Left renal cortex interstitium (tissue), 4 donors: ENCODE measurements at places on chromosomes 1 and 21.

- DNase-seq = no peak
Observed at GRCh38 chr1:244412176-244412575, 39.5 kb downstream of the ADSS2 start.

DNA sequence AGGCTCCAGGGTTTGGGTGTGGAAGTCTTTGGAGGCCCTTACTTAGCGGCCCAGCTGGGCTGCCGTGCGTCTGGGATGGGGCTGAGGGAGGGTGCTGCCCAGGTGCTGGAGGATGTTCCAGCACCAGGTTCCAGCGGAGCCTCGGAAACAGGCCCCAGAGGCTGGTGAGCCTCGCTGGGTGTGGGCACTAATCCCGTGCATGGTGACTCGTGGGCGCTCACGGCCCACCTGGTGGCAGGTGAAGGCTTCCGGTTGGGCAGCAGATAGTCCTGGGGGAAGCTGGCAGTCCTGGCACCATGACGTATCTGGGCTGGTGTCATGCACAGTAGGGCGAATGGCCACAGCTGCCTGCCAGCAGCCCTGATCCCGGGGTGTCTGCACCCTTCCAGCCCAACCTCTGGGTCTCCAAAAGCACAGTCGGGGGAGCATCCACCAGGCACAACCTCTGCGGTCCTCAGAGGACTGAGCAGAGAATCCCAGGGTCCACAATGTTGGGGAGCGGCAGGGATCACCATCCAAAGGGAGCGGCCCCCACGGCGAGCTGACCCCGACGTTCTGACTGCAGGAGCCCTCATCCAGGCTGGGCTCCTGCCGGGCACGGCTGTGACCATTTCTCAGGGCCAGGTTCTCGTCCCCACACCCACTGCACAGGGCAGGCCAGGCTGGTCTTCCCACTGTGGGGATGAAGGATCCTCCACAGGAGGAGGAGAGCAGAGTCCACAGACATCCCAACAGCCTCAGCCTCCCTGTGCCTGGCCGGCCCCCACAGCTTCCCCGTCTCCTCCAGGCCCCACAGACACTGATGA is 25.3 kb downstream of the FTCD start:
- no peak for DNase-seq

DNA sequence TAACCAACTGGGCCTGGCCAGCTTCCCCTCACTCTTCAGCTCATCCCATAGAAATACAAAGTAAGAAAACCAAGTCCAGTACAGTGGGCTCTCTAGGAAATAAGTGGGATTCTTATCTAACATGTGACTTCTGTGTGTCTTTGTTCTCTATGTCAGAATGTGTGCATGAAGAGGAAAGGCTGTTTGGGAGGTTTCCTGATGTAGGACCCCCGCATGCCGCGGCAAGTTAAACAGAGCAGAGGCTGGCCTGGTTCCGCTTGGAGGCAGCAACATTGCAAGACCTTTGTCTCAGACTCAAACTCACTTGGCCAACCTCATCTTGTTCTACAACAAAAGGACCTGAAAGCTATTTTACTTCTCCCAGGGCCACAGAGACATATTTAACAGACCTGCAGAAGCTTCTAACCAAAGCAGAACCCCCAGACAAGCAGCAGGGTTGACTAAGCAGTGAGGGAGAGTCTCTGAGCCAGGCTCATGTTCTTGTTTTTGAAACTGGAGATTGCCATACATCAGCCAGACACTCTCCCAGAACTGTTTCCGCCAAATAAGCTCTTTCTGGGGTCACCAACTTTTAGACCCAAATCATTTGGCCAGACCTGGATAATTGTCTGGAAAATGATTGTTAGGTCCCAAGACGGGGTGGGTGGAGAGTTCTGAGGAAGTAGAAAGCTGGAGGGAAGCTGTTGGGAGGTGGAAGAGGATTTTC is 6.2 kb downstream of the MTARC2 start:
- no peak for DNase-seq

DNA sequence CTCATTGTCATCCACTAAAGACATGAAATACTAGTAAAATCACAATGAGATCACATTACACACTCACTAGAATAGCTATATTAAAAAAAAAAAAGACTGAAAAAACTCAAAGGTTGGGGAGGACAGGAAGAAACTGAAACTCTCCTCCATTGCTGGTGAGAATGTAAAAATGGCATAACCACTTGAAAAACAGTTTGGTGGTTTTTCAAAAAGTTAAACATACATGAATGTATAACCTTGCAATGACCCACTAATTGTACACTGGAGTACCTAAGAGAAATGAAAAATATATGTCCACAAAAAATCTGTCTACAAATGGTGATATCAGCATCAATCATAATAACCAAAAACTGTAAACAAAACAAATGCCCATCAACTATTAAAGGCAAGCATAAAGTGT is 44.0 kb downstream of the NRIP1 start:
- DNase-seq = no peak

- DNase-seq = no peak
Observed at GRCh38 chr1:45499415-45499769, 481 bp downstream of the CCDC163 start.

DNA sequence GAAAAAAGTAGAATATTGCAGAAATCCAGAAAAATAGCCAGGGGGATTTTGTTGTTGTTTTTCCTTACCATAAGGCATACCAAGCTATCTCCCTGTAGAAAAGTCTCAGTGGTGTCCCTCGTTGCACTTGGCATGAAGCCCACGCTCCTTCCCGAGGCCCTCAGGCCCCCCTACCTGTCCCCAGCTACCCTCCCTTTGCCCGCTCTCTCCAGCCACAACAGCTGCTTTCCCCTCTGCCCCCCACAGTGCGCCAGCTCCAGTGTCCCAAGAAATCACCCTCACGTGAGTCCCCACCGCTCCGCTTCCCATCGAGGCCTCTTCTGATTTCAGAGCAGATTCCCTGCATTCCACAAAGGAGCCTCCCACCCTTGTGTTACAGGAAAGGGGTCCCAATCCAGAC is 8.4 kb downstream of the AGTRAP start:
- DNase-seq = no peak

GRCh38 chr1:7613106-7613850 is 157.8 kb upstream of the VAMP3 start:
- DNase-seq = no peak

DNA sequence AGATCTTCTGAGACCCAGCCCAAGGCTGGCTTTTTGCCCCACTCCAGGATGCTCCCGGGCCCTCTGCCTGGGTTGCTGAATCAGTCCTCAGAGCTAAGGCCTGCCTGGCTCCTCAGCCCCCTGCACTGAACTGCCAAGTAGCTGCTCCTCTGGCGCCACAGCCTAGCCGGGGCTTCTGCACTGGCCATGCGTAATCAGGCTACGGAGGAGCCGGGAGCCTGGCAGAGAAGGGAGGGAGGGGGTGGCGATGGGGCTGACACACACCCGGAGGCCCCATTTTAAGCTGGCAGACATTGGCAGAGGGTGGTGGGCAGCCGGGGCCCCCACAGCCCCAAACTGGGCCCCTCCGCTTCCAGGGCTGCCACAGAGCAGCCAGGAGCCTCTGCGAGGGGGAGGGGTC is 38.7 kb downstream of the ALPL start:
- DNase-seq = no peak

GRCh38 chr1:219324629-219325367 is 151.1 kb downstream of the LYPLAL1 start:
- DNase-seq = no peak

GRCh38 chr1:4422504-4423289 is 231.7 kb upstream of the AJAP1 start:
- no peak for DNase-seq

- DNase-seq = no peak
Observed at GRCh38 chr21:26487981-26488480, 85.1 kb downstream of the CYYR1 start.

- no peak for DNase-seq
Observed at GRCh38 chr1:6506210-6507036, 15.0 kb upstream of the PLEKHG5 start.

GRCh38 chr1:167114725-167115124 is 20.9 kb downstream of the STYXL2 start:
- DNase-seq = no peak

- no peak for DNase-seq
Observed at GRCh38 chr21:20902511-20902910, 95.7 kb upstream of the NCAM2 start.

DNA sequence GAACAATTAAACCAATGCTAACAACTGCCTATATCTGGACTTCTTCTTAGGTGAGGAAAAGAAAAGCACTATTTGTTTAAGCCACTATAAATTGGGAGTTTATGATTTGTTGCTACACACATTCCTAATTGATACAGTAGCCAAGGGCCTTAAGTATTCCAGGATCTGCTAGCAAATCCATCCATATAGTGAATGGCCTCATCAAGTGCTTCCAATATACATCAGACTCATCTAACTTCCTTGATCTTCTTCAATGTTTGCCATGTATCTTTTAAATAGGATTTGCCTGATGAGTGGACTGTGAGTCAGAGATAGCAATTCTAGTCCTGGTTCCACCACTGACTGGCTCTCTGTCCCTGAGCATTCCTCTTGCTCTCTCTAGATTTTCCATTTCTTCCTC is 430.2 kb downstream of the OMA1 start:
- DNase-seq = no peak

DNA sequence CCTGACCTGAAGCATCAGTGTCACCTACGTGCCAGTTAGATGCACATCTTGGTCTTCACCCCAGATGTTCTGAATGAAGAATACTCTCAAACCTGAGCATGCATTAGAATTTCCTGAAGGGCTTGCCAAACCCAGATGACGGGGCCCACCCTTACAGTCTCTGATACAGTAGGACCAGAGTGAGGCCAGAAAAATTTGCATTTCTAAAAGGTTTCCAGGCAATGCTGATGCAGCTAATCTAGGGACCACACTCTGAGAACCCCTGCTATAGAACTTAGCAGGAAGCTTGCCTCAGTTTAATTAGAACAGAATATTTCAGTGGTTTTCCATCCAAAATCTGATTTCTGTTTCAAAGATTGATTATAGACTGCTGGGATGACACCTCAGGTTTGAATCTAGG is 9.9 kb upstream of the CTBS start:
- no peak for DNase-seq

GRCh38 chr1:112040891-112041740 is 51.6 kb upstream of the KCND3 start:
- no peak for DNase-seq

- DNase-seq = no peak
Observed at GRCh38 chr21:40070871-40071270, 203.6 kb downstream of the PCP4 start.

- no peak for DNase-seq
Observed at GRCh38 chr1:211944733-211945500, 90.4 kb downstream of the INTS7 start.

- no peak for DNase-seq
Observed at GRCh38 chr1:81505831-81506230, 294.9 kb upstream of the ADGRL2 start.

- DNase-seq = no peak
Observed at GRCh38 chr1:102151242-102151641, 154.5 kb upstream of the OLFM3 start.

DNA sequence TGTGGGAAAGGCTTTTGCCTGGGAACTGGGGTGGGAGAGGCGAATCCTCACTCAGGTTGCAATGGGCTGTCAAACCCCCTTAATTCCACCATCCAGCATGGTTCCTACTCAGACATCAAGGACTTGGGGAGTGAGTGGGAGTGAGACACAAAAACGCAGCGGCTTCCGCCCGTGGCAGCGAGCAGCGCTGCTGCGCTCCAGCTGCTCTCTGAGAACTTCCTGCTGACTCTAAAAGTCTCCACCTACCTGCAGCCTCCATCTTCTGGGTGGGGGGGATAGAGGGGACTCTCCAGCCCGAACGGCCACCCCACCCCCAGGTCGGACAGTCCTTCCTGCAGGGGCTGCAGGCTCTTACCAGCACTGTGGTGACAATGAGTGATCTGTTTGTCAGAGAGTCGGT is 184.4 kb downstream of the GRIK3 start:
- no peak for DNase-seq

- DNase-seq = no peak
Observed at GRCh38 chr1:227758366-227758765, 23.1 kb downstream of the SNAP47 start.

DNA sequence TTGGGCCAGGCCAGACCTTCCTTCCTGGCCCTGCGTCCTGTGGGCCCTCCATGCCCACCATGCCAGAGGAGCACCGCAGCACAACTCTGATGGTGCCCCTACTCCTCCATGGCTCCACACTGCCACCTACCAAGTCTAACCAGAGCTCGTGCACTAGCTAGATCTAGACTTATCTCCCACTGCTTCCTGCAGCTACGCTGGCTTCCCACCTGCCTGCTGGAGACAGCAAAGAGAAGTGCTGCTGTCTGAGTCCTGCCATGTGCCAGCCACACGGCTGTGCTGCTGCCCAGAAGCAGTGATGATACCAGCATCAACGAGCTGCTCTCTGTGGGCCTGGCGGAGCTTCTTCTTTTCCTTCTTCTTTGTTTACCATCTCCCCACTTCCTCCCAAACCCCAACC is 4.5 kb downstream of the GUCA2B start:
- no peak for DNase-seq

GRCh38 chr1:84382127-84382526 is 16.2 kb upstream of the DNASE2B start:
- DNase-seq = no peak

GRCh38 chr1:160739098-160739511 is at the start of gene SLAMF7:
Gene SLAMF7 (plus strand): TSS chr1:160739247. CDS start chr1:160739302, 55 bp downstream.
- no peak for DNase-seq

- DNase-seq = no peak
Observed at GRCh38 chr1:36948606-36949005, 85.7 kb downstream of the GRIK3 start.

- no peak for DNase-seq
Observed at GRCh38 chr1:86714159-86714558, 9.8 kb downstream of the SH3GLB1 start.

GRCh38 chr1:27435566-27436203 is 43.3 kb downstream of the GPR3 start:
- no peak for DNase-seq

- DNase-seq = no peak
Observed at GRCh38 chr1:219542828-219543518, 69.9 kb downstream of the ZC3H11B start.

DNA sequence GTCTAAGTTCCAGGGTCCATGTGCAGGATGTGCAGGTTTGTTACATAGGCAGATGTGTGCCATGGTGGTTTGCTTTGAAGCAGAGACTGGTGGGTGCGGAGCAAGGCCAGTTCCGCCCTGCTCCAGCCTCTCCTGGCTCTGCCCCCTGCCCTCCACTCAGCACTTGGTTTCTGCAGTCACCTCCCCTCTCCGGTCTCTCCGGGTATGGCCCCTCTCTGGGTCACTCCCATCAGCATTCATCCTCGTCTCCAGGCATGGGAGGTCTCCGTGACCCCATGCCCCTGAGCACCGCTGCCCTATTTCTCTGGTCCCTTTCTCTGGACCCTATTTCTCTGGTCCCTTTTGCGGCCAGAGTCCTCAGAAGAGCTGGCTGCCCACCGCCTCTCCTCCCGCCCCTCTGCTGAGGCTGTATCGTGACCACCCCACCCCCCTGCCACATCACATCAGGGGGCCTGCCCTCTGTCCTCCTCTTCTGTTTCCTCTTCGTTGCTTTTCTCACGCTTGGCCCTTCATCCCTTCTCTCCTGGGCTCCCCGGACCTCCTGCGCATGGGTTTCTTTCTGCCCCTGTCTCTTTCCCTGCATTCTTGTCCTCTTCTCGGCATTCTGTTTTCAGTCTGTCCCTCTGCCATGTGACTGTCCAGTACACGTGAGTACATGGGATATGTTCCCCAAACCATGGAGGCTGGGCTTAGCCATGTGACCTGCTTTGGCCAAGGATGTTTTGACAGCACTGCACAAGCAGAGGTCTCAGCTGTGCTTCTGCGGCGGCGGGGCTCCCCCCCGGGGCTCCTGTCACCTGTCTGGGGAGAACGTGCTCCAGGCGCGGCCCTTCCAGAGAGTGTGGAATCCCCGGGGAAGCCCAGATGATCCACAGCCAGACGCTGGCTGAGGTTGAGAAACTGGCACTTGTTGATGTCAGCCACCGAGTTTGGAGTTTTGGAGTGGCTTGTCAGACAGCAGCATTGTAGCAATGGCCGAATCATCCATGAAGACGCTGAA is 54.4 kb upstream of the C1orf174 start:
- no peak for DNase-seq
